ENCODE measurements at places on chromosomes 11 and 22. TPM values are rescaled to one million over a fixed set of nuclear protein-coding genes. Genes with fewer than 3 reads are reported as not detected.

Gene FAM181B
- 1.0 TPM for total RNA-seq

GRCh38 chr11:11910541-11910940 lies 68.8 kb downstream of the USP47 start:
- DNase-seq, result no peak

- DNase-seq, result peak; percentile 86
These were observed 10.0 kb downstream of the MED15 start for GRCh38 chr22:20517422-20517821.

DNA sequence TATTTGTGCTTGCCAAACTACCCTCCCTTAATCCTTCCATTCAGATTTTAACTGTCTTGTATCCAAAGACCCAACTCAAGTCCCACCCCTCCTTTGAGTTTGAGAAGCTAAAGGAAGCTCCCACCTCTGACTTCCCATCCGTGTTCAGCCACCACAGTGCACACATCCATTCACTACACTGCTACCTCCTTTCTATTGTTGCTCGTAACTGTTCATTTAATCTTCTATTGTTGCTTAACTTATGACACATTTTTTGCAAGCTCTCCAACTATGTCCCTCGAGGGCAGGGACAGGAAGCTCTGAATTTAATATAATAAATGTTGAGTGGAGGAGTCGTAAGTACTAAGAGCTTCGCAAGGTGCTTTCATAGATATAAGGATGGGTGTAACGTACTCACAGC lies 10.4 kb downstream of the LARGE1 start:
- no peak for DNase-seq

DNA sequence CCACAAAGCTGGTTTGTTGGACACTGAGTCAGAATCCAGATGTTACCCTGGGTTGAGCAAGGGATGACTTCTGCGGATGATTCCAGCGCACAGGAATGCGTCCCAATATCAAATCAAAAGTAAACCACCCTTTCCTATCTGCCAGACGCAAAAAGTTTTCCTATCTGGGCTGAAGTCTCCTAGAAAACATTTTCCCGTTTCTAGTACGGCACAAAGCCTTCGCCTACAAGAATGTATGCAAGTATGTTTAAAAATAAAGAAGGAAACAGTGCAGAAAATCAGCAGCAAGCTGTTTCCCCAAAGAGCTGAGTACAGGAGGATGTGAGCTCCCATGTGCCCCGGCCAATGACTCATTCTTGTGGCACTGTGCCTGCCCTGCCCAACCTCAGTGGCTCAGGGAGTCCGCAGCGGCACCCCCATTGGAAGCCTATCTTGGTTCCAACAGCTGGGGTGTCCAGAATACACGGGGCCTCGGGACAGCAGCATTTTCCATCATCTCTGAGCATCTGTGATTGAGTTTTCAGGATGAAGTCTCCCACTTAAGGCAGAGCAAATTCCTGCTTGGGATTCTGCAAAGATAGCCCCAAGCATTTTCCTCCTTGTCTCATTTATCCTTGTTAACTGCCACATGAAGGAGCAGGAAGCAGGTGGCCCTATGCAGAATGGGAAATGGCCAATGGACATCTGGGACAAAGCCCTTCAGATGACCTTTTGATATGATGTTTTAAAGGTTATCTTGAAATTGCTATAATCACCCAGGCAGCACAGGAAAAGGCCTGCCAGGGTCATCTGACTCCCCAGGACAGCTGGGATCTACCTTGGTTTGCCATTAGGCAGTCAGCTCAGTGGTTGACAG lies 17.5 kb downstream of the KCNJ5 start:
- DNase-seq, result peak; percentile 87
